ENCODE measurements at places on chromosomes 1 and 21.
A peak's percentile ranks its signal among the peaks of the same experiment; 100 is the strongest.

GRCh38 chr1:14366091-14367018, 232.1 kb upstream of the KAZN start:
- no peak for DNase-seq

GRCh38 chr1:12600880-12601633, 17.0 kb downstream of the DHRS3 start:
- DNase-seq = no peak

- DNase-seq = peak; percentile 40
Observed at GRCh38 chr21:44012474-44013379, 618 bp downstream of the TRAPPC10 start.

- no peak for DNase-seq
Observed at GRCh38 chr1:236025836-236026235, 39.1 kb downstream of the NID1 start.

- no peak for DNase-seq
Observed at GRCh38 chr1:245260883-245261282, 106.1 kb downstream of the KIF26B start.

All from mammary epithelial cell (primary cell).